HFFc6 (cell line): ENCODE measurements at places on chromosomes 3 and 15.

- no peak for DNase-seq
Observed at GRCh38 chr3:43448098-43448497, 161.8 kb downstream of the SNRK start.

DNA sequence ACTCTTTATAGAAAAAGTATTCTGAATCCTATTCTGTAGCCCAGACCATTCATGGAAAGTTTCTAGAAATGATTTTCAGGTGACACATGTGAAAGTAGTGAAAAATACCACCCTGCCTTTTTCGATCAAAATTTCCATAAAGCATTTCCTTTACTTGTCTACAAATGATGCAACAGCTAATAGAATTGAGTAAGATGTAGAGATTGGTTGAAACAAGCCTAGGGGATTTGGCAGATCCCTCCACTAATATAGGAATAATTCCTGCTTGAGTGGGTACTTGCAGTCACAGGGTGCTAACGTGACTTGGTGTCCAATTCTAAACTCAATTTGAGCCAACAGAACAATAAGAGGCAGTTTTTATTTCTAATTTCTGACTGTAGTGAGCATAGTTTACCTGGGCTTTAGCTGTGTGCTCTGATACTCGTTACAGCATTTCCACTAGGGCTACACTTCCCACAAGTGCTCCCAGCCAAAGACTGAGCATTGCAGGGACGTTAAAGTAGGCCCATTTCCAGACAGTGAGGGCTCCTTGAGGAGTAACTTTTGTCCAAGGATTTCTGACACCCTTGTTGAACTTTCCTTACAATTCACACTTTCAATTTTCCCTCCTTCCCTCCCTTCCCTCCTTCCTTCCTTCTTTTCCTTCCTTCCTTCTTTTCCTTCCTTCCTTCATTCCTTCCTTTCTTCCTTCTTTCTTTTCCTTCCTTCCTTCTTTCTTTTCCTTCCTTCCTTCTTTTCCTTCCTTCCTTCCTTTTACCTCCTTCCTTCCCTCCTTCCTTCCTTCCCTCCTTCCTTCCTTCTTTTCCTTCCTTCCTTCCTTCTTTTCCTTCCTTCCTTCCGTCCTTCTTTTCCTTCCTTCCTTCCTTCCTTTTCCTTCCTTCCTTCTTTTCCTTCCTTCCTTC lies 53.9 kb upstream of the TP63 start:
- no peak for DNase-seq

- peak; percentile 8 for DNase-seq
Observed at GRCh38 chr3:53715815-53716483, 130.3 kb downstream of the CHDH start.

- DNase-seq: no peak
Observed at GRCh38 chr15:37138591-37139215, 38.4 kb upstream of the MEIS2 start.
